ENCODE measurements at places on chromosomes 16 and 17.

GRCh38 chr17:81142301-81143199, 22.8 kb upstream of the PVALEF start:
- peak; percentile 28 for DNase-seq

DNA sequence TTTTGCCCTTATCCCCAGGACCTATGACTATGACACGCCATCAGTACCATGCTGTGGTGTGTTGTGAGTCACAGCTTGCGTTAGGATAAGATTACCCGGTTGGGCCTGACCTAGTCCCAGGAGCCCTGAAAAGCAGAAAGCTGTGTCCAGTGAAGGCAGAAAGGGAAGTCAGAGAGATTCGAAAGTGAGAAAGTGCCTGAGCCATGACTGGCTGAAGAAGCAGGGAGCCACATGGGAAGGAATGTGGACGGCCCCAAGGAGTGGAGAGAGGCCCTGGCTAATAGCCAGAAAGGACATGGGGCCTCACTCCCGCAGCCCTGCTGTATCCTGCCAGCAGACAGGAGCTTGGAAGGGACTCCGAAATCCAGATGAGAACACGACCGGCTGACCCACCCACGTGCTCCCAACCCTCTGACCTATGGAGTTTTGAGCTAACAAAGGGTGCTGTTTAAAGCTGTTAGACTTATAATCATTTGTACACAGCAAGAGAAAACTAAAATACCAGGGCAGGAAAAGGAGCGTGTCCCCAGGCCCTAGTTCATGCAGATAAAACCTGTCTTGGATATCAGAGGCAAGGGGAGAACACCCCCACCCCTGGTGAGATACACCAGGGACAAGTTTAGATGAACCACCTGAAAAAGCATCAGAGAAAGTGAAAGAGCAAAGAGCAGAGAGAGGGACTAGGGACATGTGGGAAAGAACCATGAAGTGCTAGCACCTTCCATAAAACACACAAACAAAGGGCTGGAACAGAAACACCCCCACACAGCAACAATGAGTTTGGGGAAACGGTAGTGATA, 115.3 kb downstream of the SLC39A11 start:
- no peak for DNase-seq

DNA sequence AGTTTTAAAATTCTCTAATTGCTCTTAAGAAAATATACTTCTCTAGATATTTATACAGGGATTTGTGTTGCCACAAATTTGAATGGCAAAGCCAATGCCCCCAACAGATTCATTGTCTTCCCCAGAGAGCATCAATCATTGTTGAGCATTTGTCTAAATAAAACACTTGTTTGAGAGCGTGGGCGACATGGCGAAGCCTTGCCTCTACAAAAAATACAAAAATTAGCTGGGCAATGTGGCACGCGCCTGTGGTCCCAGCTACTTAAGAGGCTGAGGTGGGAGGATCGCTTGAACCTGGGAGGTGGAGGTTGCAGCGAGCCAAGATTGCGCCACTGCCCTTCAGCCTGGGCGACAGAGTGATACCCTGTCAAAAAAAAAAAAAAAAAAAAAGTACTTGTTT, 13.4 kb upstream of the SRSF1 start:
- DNase-seq, result no peak

DNA sequence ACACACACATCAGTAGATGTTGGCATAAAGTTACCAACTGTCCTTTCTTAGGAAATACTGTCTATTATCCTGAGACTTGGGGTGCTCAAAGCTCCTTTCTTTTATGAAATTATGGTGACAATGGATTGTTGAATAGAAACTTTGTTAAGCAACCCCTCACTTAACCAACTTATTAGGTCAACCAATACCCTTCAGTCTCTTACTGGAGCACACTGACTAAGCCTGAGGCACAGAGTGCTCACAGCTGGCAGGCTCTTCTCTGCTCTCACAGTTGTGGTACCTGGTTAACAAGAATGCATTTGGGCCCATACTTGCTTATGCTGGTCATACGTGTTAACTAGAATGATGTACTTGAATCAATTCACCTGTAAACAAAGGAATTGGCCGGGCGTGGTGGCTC, 24.8 kb downstream of the CD300LF start:
- DNase-seq, result no peak

DNA sequence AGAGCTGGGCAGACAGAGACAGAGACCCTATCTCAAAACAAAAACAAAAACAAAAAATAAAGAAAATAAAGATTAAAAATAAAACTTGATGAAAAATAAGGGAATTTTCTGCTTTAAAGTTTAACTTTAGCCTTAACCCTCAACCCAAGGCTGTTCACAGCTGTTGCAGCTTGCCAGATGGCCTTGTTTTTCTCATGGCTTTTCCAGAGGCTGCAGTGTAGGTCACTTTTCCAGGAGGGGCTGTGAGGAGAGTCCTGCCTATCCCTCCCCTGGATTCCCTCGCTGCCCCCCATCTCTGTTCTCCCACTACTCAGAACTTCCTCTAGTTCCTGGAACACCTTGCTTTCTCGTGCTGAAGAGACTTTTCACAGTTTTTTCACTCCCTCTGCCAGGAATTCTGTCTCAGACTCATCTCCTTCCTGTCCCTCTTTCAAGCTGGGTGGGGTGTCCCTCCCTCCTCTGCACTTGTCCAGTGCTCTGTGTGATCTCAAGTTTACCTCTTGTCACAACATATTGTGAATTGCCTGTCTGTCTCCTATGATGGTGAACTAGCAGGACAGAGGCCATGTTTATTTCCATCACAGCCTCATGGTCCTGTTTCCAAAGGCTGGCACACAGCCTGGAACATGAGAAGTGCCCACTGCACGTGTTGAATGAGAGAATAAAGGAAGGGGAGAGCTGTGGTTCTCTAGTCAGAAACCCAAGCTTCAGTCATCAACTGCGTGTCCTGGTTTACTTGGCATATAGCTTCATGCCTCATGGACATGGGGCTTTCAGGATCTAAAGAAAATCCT, 69.9 kb upstream of the MSI2 start:
- no peak for DNase-seq

GRCh38 chr17:15910791-15911190, 34.1 kb upstream of the ADORA2B start:
- DNase-seq, result no peak

GRCh38 chr17:36661047-36661666, 59.8 kb downstream of the MRM1 start:
- no peak for DNase-seq

Data from stimulated activated CD8-positive, alpha-beta memory T cell treated with anti-CD3 and anti-CD28 coated beads, Interleukin-4, amount 100 ng/mL, for 24 hours (primary cell).